Stimulated activated CD4-positive, alpha-beta T cell treated with anti-CD3 and anti-CD28 coated beads, Interleukin-12 subunit alpha, Interleukin-12 subunit beta, amount 100 ng/mL, for 48 hours (primary cell): ENCODE measurements at places on chromosomes 12 and 14.
A peak's percentile ranks its signal among the peaks of the same experiment; 100 is the strongest.

DNA sequence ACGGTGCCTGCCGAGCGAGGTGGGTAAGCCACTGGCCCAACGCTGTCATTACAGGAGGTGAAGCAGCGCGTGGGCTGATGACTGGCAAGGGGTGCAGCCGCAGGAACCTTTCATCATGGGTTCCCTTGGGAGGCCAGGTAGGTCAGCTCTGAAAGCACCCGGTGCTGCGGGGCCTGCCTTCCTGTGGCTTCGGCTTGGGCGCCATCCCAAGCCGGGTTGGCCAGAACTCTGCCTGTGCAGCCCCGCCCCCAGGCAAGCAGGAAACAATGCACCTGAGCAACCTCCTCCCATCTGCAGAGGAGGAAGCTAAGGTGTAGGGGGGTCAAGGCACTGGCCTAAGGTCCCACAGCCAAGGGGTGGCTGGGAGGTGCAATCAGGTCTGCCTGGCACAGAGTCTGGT is 20.0 kb upstream of the HHIPL1 start:
- DNase-seq = no peak

- no peak for DNase-seq
Observed at GRCh38 chr12:112752303-112752702, 39.2 kb upstream of the RPH3A start.

GRCh38 chr14:99535448-99535847 is 54.2 kb downstream of the CCNK start:
- DNase-seq = no peak

DNA sequence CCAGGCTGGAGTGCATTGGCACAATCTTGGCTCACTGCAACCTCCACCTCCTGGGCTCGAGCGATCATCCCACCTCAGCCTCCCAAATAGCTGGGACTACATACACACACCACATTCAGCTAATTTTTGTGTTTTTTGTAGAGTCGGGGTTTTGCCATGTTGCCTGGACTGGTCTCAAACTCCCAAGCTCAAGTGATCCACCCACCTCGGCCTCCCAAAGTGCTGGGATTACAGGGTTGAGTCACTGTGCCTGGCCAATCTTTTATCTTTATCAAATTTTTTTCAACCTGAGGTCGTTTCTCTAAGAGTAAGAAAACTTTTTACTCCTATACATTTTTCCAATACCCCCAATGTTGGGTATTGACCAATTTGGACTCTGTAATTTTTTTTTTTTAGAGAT is 40.0 kb upstream of the NAP1L1 start:
- DNase-seq = no peak

GRCh38 chr12:95548539-95549391 is 2.5 kb downstream of the USP44 start:
- DNase-seq = peak; percentile 29

GRCh38 chr12:94930772-94931171 is 72.7 kb downstream of the NDUFA12 start:
- DNase-seq = no peak

DNA sequence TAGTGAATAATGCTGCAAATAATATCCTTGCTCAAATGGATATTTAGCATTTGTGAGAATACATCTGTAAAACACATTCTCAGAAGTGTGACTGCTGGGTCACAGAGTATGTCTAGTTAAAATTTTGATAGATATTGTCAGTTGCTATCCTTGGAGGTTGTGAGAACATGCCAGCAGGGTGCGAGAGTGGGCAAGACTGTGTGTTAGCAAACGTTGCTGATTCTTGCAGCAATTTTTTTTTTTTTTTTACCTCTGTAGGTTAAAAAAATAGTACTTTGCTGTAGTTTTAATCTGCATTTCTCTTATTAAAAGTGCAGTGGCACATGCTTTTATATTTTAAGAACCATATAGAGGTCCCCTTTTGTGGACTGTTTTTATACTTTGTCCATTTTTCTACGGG is 4.5 kb upstream of the NYNRIN start:
- DNase-seq = no peak

- DNase-seq = no peak
Observed at GRCh38 chr12:83514372-83514771, 827.7 kb downstream of the TMTC2 start.

DNA sequence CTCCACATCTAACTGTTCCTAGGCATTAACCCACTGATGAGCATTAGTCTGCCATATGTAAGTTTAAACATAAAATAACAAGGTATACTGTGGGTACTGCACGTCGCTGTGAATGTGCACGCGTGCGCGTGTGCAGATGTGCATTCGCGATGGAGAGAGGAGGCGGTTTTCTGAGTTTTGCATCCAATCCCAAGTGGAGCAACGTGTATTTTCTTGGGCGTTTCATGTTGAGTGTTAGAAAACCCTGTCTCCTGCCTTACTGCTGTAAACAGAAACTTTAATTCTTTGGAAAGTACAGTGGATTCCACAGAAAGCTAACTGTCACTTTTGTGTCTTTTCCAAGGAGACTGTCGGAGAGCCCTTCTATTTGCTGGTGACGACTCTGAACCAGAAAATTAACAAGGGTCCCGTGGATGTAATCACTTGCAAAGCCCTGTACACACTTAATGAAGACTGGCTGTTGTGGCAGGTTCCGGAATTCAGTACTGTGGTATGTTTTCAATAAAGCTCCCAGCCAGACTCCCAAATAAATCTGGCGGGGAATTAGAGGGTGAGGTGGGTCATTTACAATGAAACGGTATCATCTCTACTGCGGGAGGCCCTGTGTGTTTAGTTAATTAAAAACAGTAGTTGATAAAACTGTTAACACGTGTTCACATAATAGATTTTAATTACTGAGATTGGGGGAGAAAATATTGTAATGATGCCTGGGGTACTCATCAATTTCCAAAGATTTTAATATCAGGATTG is 116.5 kb downstream of the PLXNC1 start:
- DNase-seq = no peak

GRCh38 chr14:31261859-31262731 is 54.5 kb upstream of the HECTD1 start:
- no peak for DNase-seq
